Uterus (tissue), 4 donors: ENCODE measurements at places on chromosomes 3 and 15.

GRCh38 chr15:62430056-62430455 is 265.0 kb upstream of the C2CD4B start:
- no peak for DNase-seq
- no peak overlapping the region for H3K4me3 ChIP-seq
- H3K27ac ChIP-seq = peak overlapping the region; percentile 4
- H3K4me1 ChIP-seq = no peaks in the 10 kb centered on the region
- H3K36me3 ChIP-seq = no peaks in the 10 kb centered on the region

- no peaks in the 10 kb centered on the region for H3K27me3 ChIP-seq
- H3K27ac ChIP-seq = no peak overlapping the region
- no peak for DNase-seq
- H3K4me1 ChIP-seq = no peaks in the 10 kb centered on the region
Measured at GRCh38 chr15:82663186-82663600, 16.0 kb upstream of the CPEB1 start.

DNA sequence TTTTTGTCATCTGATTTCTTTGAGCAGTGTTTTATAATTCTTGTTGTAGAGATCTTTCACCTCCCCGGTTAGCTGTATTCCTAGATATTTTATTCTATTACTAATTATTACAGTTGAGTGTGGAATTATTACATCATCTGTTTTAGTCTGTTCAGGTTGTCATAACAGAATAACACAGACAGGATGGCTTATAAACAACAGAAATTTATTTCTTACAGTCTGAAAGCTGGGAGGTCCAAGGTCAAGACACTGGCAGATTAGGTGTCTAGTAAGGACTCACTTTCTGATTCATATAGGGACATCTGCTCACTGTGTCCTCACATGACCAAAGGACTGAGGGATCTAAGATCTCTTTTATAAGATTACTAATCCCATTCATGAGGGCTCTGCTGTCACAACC is 121.3 kb upstream of the THBS1 start:
- no peak overlapping the region for H3K27ac ChIP-seq
- no peaks in the 10 kb centered on the region for H3K36me3 ChIP-seq
- no peaks in the 10 kb centered on the region for H3K27me3 ChIP-seq
- no peak overlapping the region for H3K4me3 ChIP-seq

- no peak for DNase-seq
- no peak overlapping the region for H3K27ac ChIP-seq
- H3K4me1 ChIP-seq = no peaks in the 10 kb centered on the region
- no peak overlapping the region for H3K4me3 ChIP-seq
- no peaks in the 10 kb centered on the region for H3K36me3 ChIP-seq
Measured at GRCh38 chr3:182807061-182807460, 13.8 kb downstream of the ATP11B start.

DNA sequence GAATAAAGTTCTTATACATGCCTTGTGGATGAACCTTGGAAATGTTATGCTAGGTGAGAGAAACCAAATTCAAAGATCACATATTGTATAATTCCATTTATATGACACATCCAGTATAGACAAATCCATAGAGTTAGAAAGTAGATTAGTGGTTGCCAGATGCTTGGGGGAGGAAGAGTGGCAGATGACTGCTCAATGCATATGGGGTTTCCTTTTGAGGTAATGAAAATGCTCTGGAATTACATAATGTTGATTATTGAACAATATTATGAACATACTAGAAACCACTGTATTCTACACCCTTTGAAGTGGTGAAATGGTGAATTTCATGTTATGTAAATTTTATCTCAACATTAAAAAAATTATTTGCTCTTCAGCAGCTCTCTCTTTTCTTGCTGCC is 100.8 kb downstream of the DHX36 start:
- no peak overlapping the region for H3K27ac ChIP-seq
- DNase-seq = no peak
- no peak overlapping the region for H3K4me3 ChIP-seq
- no peaks in the 10 kb centered on the region for H3K36me3 ChIP-seq

DNA sequence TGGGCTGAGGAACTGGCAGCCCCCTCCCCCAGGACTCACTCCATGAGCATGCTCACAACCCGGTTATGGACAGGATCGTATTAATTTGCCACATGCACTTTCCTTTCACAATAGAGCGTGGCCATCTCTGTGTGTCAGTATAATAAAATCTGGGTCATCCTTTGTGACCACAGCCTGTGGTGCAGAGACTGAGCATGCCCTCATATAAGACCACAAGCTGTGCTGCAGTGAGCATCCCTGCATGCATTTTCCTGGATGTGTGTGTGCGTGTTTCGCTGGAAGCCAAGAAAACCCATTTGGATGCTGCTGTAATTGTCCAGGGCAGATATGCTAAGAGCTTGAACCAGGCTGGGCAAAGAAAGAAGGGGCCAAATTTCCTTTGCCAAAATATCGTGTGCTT is 39.7 kb downstream of the CYP11A1 start:
- no peak overlapping the region for H3K27ac ChIP-seq
- no peaks in the 10 kb centered on the region for H3K27me3 ChIP-seq
- H3K36me3 ChIP-seq = no peaks in the 10 kb centered on the region
- H3K4me1 ChIP-seq = no peaks in the 10 kb centered on the region

DNA sequence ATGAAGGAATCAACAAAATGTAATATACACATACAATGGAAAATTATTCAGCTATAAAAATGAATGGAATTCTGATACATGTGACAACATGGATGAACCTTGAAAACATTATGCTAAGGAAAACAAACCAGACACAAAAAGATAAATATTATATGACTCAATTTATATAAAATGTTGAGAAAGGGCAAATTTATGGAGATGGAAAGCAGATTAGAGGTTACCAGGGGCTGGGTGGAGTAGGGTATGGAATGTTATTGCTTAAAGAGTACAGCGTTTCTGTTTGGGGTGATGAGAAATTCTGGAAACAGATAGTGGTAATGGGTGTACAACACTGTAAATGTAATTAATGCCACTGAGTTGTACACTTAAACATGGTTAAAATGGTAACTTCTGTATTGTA is 50.9 kb downstream of the EMC4 start:
- H3K27ac ChIP-seq = no peak overlapping the region
- no peak for DNase-seq
- H3K36me3 ChIP-seq = no peaks in the 10 kb centered on the region
- H3K27me3 ChIP-seq = no peaks in the 10 kb centered on the region

GRCh38 chr3:68988740-68989139 is 24.7 kb downstream of the EOGT start:
- no peak overlapping the region for H3K4me3 ChIP-seq
- no peaks in the 10 kb centered on the region for H3K27me3 ChIP-seq
- H3K27ac ChIP-seq = no peak overlapping the region
- no peak for DNase-seq
- no peaks in the 10 kb centered on the region for H3K4me1 ChIP-seq

GRCh38 chr3:31768479-31769125 is 212.5 kb downstream of the OSBPL10 start:
- H3K27ac ChIP-seq = no peak overlapping the region
- no peaks in the 10 kb centered on the region for H3K36me3 ChIP-seq
- peak; percentile 54 for DNase-seq

- no peaks in the 10 kb centered on the region for H3K4me1 ChIP-seq
- no peaks in the 10 kb centered on the region for H3K36me3 ChIP-seq
- peak overlapping the region; percentile 95 for H3K27ac ChIP-seq
- no peaks in the 10 kb centered on the region for H3K27me3 ChIP-seq
- DNase-seq = no peak
Measured at GRCh38 chr3:49120096-49120437, 556 bp downstream of the USP19 start.

- H3K27me3 ChIP-seq = no peaks in the 10 kb centered on the region
- no peaks in the 10 kb centered on the region for H3K36me3 ChIP-seq
- H3K4me3 ChIP-seq = no peak overlapping the region
- no peaks in the 10 kb centered on the region for H3K4me1 ChIP-seq
- DNase-seq = no peak
Measured at GRCh38 chr3:41836360-41837134, 125.4 kb downstream of the ULK4 start.

GRCh38 chr3:159634483-159634882 is 354.2 kb upstream of the IL12A start:
- no peaks in the 10 kb centered on the region for H3K36me3 ChIP-seq
- no peak overlapping the region for H3K27ac ChIP-seq
- H3K27me3 ChIP-seq = no peaks in the 10 kb centered on the region
- no peak overlapping the region for H3K4me3 ChIP-seq
- DNase-seq = no peak

GRCh38 chr3:113174304-113174703 is 37.1 kb upstream of the BOC start:
- no peak overlapping the region for H3K4me3 ChIP-seq
- no peak overlapping the region for H3K27ac ChIP-seq
- no peaks in the 10 kb centered on the region for H3K36me3 ChIP-seq
- H3K4me1 ChIP-seq = no peaks in the 10 kb centered on the region
- H3K27me3 ChIP-seq = no peaks in the 10 kb centered on the region
- no peak for DNase-seq
